Upper lobe of right lung (tissue), 1 donor: ENCODE measurements at places on chromosomes 7 and 10. TPM values are rescaled to one million over a fixed set of nuclear protein-coding genes. Genes with fewer than 3 reads are reported as not detected.

The AOC1 gene
- 0.64 TPM for total RNA-seq

The ZNF138 gene
- 5.2 TPM for total RNA-seq

The PTPN20 gene
- total RNA-seq = 2.6 TPM

The SLC18A3 gene
- not detected for total RNA-seq

The BLNK gene
- total RNA-seq = 8.8 TPM

The FAM221A gene
- total RNA-seq = 9.0 TPM

The TNPO3 gene
- 31.1 TPM for total RNA-seq

The SLC13A4 gene
- total RNA-seq = not detected

The GALNT17 gene
- 7.1 TPM for total RNA-seq

The CALHM3 gene
- total RNA-seq = not detected
